ENCODE measurements at places on chromosomes 7 and 10.

GRCh38 chr7:127578036-127578684 is 7.2 kb downstream of the GCC1 start:
- no peak for DNase-seq

DNA sequence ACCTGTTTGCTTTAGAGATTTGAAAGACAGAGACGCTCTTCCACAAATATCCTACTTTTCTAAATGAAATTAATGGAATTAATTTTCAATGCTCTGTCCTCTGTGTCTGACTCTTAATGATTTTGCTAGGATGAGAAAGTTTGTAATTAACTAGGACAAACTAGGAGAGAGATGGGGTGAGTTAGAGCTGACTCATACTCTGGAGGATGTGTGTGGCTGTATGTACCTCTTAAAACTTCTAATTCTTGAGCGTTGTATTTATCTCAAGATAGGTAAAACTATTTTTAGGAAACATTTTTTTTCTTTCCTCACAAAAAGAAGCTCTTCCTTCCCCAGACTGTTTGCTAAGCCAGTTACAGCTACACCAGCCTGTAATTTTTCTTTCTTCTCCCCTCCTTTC is 178.8 kb upstream of the ANKRD30A start:
- DNase-seq, result no peak

DNA sequence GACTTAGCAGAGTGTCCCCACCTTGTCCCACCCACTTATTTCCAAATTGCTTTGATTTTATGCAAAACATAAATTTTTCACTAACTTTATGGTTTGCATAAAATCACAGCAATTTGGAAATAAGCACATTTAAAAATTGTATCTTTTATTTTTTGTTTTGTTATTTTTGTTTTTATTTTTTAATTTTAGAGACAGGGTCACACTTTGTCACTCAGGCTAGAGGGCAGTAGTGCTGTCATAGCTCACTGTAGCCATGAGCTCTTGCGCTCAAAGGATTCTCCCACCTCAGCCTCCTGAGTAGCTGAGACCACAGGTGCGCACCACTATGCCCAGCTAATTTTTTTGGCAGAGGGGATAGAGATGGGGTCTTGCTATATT is 43.2 kb downstream of the APBB1IP start:
- no peak for DNase-seq

GRCh38 chr7:142063551-142064442 is 47.7 kb upstream of the MGAM2 start:
- no peak for DNase-seq

GRCh38 chr7:131336956-131337355 is 9.3 kb downstream of the MKLN1 start:
- DNase-seq, result no peak

GRCh38 chr7:107152011-107152410 is 16.8 kb upstream of the HBP1 start:
- DNase-seq, result no peak

GRCh38 chr7:82542665-82543064 is 99.1 kb upstream of the CACNA2D1 start:
- DNase-seq, result no peak

DNA sequence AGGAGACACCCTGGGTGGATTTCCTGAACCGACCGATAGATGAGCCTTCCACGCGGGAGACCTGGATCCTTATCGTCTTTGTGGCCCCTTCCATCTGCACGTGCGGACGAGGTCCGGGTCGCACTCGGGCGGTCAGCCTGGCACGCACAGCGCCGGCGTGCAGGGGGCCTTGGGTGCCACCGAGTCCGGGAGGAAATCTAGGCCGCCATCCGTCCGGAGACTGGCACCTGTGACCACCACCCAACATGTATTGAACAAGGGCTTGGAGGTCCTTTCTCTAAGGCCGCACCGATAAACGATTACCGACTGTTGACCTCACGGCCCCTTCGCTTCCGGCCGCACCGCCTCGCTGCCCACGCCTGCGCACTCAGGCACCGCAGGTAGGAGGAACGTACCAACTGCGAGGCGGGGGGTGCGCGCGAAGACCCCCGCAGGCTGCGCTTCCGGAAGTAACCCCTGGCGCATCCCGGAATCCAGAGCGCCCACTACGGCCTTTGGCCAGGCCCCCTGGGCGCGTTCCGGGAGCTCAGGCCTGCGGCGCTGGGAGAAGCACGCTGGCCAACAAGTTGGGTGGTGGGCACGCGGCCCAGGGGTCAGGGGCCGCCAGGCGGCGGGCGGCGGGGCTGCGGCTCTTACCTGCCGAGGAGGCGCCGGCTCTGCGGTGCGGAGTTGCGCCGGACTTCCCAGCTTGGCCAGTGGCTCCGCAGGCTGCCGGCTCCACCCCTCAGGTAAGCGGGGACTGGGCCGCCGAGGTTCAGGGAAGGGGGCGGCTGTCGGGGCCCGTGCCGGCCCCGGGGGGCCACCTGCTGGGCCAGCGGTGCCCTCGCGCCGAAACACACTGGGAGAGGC is at the start of the genes ACTR3C and LRRC61:
Gene ACTR3C (minus strand): TSS at position 713 of the 849 bp plus-strand sequence. CDS start 28,249 bp downstream, outside the sequence.
Gene LRRC61 (plus strand): TSS at position 523 of the 849 bp plus-strand sequence. CDS start 13,507 bp downstream, outside the sequence.
- DNase-seq, result peak; percentile 90

- DNase-seq, result no peak
These were observed 423.5 kb downstream of the ANKRD7 start for GRCh38 chr7:118648002-118648401.

DNA sequence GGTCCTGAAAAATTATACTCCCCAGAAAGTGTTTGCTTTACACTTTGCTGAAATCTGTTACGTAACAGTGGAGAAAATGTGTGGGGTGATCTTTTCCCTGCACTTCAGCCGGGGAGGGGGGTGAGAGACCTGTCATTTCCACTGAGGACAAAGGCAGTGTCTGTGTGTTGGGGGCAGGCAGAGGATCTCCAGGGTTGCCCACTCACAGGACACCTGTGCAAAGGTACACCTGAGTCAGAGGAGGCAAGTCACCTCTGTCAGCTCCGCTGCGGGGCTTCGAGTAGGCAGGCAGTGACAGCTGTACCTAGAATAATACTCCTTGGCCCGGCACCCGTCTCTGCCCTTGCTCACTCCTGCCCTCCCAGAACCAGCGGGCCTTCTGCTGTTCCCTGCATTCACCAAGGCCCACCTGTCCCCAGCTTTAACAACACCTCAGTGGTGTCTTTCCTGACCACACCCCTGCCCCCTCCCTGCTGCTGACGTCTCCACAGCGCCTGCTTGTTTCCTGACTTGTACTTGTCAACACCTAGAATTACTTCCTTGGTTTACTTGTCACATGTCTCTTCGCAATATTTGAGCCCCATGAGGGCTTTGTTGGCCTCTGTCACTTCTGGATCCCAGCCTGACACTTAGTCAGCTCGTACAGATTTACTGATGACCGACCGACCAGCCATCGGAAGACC is 159.2 kb downstream of the NEURL1 start:
- no peak for DNase-seq

- no peak for DNase-seq
These were observed 143.5 kb upstream of the ASAH2 start for GRCh38 chr10:50394832-50395231.

DNA sequence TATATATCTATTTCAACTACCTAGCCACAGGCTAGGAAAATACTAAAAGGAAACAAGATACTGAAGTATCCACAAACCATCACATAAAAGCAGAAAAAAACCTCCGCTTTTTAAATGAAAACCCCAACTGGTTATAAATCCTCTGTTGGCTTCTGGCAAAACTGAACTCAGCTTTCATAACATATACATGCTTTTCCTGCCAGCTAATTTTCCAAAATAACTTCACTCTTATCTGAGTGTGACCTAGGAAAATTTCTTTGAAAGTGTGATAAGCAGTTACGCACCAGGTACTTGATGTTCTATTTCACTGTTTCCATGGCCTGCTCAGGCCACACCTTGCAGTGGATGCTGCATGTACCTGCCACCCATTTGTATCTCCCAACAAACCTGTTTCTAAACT is 11.8 kb downstream of the FAM3C start:
- no peak for DNase-seq

DNA sequence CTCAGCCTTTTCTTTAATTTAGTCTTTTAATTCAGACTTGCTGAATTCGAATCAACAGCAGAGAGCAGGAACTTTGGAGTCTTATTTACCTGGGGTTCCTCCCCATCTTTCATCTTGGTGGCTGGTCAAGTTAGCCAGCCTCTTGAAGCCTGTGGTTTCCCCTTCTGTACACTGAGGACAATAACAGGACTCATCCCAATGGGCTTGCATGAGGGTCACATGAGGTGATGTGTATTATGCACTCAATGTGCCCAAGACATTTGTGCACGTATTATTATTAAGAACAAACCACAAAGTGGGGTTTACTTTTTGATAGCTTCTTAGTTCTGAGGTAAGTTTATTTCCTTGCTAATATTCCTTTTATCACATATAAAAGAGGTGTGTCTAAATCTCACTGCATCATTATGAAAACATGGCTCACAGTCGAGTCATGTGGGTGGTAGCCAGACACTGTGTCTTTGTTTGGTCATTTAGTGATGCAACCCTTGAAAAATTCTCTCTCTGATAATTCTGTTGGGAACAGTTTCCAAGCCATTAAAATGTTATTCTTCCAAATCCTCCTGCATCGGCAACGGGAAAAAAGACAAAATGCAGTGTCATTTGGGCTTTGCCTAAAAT is 86.5 kb upstream of the GRB10 start:
- DNase-seq, result no peak

GRCh38 chr10:85864173-85864549 is 502.4 kb downstream of the GRID1 start:
- DNase-seq, result no peak

GRCh38 chr7:34313289-34313688 is 344.7 kb upstream of the NPSR1 start:
- no peak for DNase-seq

DNA sequence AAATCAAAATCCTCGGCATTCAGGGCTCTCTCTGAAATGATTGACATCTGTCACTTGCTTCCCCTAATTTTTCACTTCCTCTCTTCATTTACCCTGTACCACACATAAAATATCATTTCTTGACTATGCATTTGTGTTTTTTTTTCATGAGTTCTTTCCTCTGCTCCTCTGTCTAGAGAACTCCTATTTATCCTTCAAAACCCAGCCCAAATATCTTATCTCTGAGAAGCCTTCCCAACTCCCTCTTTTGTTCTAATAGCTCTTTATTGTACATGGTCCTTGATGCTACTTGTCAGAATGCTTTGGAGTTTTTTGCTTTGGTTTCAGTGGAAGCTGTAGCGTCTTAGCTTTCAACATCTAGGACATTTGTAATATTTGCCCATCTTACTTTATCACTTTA is 190.2 kb upstream of the CTBP2 start:
- no peak for DNase-seq

GRCh38 chr7:110531186-110531585 is 559.7 kb upstream of the LRRN3 start:
- no peak for DNase-seq

GRCh38 chr10:126459032-126459831 is 71.0 kb upstream of the ADAM12 start:
- DNase-seq, result no peak

GRCh38 chr7:131302876-131303707 is 24.6 kb upstream of the MKLN1 start:
- DNase-seq, result no peak

DNA sequence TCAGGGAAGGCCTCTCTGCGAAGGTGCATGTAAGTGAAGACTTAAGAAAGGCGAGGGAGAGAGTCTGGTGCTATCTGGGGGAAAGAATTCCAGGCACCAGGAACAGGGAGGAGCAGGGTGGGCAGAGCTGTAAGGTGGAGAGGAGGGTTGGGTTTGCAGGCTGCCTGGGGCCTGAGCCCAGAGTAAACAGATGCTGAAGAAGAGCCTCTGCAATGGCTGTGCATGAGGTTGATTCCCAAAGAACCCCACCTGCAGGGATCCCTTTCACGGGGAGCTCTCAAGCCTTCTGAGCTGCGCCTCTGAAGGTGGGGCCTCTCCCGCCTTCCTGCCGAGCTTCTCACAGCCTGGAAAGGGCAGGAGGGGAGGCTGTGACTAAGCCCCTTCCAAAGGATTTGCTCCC is 115.1 kb downstream of the RNF216 start:
- no peak for DNase-seq

DNA sequence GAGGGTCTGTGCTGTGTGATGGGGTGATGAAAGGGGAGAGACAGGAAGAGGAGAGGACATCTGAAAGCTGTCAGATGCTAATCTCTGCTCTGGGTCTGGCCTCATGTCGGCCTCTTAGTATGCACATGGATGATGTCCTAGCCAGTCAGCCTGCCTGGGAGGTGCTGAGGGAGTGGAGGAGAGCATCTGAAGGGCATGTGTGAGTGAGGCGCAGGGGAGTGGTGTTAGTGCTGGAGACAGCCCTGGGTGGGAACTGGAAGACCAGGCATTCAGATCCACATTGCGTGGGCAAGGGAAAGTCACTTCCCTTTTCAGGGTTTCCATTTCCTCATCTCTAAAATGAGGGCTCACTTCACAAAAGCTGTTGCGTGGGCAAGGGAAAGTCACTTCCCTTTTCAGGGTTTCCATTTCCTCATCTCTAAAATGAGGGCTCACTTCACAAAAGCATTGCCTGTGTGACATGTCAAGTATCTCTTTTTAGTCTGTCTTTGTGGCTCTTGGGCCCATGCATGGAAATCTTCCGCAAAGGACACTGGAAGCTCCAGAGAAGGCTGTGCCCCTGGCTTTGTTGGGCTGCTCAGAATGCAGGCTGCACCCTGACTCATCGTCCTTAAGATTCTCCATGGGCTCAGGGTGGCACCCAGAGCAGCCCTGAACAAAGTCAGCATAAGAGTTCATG is 10.0 kb downstream of the SFTPD start:
- peak; percentile 46 for DNase-seq

DNA sequence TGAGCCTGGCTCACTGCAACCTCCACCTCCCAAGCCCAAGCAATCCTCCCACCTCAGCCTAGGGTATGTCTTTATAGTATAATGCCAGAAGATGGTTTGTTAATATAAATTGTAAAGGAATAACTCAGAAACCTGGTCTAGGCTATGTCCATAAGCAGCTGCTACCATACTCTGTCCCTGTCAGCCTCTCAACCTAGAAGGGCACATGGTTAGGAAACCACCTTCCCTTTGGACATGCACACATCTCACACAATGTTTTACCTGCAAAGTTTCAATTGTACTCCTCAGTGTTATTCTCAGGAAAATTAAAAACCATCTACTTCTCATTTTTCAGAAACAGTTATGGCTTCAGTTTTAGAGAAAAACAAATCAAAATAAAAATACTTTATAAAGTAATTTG is 40.1 kb downstream of the ARHGAP21 start:
- no peak for DNase-seq

DNA sequence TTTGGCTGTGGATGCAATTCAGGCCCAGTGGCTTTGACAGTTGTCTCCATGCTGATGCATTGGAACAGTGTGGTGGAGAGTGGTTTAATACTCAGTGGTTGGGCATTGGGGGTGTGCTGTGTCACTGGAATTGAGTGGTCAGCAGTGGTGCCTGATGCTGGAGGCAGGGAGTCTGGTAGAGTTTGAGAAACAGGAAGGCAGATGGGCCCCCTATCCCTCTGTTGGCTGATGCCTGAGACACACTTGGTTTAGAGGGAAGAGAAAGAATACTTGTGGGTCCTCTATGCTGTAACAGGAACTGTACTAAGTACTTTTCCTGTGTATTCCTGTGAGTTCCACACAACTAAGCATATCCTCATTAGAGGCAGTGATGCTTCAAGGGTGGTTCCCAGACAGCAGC is 55.4 kb downstream of the EEPD1 start:
- DNase-seq, result no peak

GRCh38 chr7:70505468-70505867 is 626.5 kb upstream of the GALNT17 start:
- no peak for DNase-seq

Measured in GM06990 (cell line).